ENCODE measurements at places on chromosomes 6 and 20.

- no peak for DNase-seq
These were observed 28.0 kb upstream of the MLIP start for GRCh38 chr6:54083287-54083686.

DNA sequence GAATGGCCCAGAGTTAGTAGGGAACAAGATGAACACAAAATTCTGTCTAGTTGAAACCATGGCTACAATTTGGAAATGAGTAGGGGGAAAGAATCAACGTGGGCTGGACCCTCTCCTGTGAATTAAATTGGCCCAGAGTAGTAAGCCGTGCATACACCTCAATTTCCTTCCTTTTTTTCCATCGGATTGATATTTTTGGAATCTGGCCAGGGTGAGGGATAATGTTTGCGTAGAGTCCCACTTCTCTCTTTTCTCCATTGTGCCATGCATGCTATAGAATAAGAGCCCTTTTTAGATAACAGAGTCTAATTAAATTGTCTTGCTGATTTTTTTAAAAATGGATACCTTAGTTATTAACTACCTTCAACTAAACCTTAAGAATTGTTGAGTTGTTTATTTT lies 35.2 kb downstream of the XRN2 start:
- DNase-seq = no peak

DNA sequence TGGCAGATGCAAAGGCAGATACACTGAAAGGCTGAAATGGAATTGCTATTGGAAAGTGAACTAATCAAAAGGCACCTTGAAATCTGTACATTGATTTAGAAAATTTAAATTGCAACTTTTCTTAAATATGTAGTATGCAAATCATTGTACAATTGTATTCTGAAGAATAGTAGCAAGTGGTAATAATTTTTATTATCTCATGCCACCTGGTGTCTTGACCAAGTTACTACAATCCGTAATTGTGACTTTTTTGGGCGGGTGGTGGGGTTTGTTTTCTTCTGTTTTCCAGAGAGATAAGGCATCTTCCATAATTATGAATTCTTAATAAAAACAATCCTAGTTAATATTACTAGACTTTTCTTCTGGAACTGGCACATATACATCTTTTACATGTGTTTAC lies 12.5 kb upstream of the BCKDHB start:
- no peak for DNase-seq

DNA sequence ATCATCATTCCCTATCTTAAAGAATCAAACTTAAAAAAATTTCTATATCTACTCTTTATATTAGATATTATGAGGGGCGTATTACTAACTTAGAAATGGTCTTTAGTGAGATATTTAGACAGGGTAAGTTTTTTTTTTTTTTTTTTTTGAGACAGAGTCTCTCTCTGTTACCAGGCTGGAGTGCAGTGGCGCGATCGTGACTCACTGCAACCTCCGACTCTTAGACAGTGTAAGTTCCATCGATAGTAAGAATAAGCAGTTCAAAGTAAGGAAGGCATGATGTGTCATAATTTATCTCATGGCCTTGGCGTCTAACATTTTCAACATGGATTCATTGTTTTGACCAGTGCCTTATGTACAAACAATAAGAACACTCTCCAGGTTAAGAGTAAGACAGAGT lies 72.4 kb downstream of the MLIP start:
- DNase-seq = no peak

DNA sequence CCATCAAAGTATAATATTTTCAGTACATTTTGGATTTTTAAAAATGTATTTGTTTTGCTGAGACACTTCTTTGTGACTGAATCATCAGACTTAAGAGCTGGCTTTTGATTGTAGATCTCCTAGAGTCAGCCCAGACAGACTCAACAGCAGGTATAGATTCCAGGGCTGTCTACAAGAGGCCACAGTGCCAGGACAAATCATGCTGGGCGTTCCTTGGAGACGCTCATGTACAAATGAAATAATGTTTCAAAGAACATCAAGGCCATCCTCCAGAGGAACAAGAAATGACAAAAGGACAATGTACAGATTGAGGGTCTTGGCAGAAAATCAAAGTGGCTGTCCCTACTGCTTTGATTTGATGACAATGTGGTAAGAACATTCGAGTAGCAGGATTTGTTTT lies 369.3 kb downstream of the GRIK2 start:
- no peak for DNase-seq

- no peak for DNase-seq
These were observed 78.3 kb downstream of the TRAM2 start for GRCh38 chr6:52498538-52499017.

- DNase-seq = no peak
These were observed 32.3 kb downstream of the PDRG1 start for GRCh38 chr20:31919410-31920155.

DNA sequence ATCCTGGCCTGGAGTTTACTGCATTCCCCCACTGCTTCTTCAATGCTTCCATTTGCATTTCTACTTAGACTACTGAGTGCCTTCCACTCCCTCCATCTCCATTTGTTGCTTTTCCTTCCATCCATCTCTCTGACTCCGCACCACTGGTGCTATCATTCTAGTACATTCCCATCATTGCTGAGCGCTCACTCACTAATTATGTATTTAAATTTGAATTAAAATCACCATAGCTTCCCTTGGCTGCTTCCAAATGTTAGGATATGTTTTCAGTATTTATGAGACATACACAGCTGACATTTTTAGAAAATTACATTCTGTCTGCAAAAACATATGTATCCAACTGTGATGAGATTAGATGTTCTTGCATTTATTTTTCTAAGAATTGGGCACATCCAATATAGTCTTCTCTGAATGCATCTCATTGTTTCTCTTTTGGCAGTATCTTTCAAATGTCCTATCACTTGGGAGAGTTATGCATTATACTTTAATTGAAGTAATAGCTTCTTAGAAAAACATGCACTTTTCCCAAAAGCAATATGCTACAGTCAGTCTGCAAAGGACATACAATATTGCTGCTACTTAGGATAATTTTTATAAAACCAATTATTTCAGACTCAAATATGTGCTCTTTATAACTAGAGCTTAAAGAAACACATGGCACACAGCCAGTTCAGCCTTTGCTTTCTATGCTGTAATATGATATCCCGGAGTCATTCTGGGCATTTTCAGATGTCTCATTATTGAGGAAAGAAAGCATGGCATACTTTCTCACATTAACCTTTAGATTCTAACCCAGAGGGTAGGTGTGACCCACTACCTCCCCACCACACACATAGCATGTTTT lies 12.1 kb upstream of the COL21A1 start:
- DNase-seq = no peak

- DNase-seq = no peak
These were observed 743.8 kb upstream of the FLRT3 start for GRCh38 chr20:15081261-15081660.

DNA sequence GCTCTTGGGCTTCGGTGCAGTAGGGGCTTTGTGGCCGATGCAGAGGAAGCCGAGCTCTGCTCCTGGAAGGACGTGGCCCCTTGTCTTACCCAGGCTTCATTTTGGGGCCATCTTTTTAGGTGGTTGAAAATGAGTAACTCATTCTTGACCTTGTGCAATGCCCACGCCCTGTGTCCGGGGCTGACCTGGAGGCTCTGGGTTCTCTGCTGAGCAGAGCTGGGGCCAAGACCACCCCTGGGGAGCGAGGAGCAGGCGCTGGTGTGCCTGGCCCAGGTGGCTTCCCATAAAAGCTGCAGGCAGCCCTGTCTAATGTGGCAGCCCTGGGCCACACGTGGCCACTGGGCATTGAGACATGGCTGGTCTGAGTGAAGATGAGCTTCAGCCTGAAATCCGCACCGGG lies 25.7 kb downstream of the NTSR1 start:
- no peak for DNase-seq

- DNase-seq = no peak
These were observed 200.3 kb upstream of the KCNG1 start for GRCh38 chr20:51223183-51223720.

- no peak for DNase-seq
These were observed 705.9 kb downstream of the PTPRT start for GRCh38 chr20:42483730-42484303.

DNA sequence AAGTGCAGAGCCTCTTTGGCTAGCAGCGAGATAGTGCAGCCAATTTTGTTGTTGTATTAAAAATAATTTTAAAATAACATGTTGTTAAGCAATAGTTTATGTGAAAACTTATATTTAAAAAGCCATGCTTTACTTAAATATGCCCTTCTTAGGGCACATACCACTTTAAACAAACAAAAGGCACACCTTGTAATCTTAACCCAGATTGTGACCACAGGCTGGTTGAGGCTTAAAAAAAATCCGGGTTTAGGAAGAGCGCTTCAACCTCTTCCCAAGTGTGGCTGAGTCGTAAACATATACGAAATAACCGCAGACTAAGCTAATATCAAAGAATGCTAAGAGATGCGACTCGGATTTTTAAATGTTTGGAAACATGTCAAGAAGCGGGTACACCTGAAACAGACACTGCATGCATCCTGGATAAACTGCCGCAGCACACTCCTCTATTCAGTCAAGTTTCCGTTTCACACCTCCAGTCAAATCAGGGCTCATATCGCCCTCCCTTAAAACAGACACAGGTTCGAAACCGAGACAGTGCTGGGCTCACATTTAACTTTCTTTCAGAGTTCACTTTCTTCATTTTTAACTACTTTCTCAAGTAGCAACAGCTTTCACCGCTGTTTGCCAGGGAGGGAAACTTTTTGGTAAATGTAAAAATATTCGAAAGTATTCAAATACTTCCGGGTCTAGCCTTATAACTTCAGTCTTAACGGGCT lies 1.5 kb downstream of the DEK start:
- DNase-seq = no peak

DNA sequence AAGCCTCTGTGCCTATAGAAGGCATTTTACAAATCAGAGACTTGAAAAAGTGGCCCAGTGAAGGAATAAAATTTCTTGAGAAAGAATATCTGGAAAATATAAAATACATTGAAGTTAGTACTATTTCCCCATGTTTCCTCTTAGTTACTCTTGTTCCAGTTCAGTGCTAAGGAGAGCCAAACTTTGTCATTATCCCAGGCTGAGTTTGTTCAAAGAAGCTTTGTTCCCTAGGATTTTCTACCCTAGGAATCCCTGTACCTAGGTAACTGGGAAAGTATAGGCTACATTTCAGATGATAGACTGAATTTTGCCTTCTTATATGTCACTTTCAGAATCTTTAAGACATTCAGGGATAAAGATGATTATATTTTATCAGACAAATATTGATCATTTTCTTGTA lies 1395.7 kb upstream of the MAP3K7 start:
- no peak for DNase-seq

GRCh38 chr6:36118550-36119107 lies 11.7 kb upstream of the MAPK13 start:
- peak; percentile 64 for DNase-seq

DNA sequence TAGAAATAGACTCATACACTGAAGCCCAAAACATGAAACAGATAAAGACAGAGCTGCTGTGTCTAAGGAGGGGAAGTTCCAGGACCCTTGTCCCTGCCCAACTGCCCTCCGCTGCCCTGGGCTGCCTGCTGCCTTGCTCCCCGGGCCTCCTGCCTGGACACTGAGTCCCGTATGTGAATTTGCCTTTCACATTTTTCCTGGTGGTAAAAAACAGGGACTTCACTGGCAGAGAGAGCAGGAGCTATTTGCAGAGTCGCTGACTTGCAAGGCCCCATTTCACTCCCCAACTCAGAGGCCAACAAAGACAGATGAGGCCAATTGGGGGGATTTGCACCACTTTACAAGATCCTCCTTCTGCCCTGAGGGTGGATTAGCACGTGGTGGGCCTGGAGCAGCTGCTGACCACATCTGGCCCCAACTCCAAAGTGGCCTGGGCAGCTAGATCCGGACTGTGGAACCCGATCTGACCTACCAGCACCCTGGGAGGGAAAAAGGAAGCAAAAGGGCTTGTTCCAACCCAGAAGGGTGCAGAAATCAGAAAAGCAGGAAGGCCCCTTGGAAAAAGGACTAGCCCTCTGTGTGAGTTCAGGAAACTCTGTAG lies 61.4 kb downstream of the NOL4L start:
- DNase-seq = no peak

DNA sequence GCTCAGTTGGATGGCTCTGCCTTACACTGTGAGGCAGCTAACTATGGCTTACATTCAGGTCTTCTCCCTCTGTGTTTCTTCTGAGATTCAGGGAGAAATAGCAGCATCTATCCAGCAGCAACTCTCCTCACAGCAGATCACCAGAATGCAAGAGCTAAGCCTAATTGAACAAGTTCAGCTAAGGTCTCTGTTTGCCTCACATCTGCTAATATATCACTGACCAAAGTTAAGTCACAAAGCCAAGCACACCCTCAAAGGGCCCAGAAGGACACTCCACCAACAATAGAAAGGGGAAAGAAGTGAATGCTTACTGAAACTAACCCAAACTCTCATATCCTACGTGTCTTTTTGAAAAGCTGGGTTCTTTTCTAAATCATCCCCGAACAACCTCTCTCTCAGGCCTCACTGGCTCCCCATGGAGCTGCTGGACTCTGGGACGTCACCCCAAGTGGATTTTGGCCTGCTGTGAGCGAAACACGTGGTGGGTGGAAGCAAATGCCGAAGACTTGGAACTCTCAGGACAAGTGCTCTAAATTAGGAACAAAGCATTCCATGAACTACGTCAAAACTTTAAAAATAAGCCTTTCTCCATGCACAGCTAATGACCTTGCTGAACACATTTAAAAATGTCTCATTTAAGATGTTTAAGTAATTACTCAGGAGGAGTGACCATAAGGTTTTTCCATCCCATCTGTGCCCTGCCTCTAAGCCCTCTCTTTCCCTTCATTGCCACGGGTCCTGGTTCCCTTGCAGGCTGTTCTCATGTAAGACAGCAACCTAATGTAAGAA lies 167.5 kb upstream of the PLCB4 start:
- DNase-seq = no peak

DNA sequence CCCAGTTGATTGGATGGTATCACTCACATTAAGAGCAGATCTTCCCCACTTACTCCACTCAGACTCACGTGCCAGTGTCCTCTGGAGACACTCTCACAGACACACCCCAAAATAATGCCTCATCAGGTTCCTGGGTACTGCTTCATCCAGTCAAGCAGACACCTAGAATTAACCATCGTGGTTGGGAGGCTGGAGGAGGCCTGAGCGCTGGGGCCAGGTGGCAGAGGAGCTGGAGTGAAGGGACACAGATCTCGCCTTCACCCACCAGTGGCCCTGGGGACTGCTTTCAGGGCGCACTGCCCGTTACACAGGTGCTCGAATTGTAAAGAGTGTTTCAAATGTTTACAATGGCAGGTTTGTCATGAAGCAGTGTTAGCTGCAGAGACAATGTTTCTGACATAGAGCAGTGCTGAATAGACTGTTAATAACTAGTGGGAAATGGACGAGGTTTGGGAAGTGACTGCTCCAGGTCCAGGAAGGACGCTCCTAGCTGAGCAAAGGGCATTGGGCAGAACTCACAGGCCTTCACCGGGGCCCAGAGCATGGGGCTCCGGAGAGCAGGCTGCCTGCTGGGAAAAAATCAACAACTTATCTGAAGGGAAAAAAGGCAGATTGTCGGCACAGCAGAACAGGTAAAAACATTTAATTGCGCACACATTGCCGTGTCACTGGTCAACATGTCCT lies 38.4 kb downstream of the TMEM242 start:
- no peak for DNase-seq

All from activated CD4-positive, CD25-positive, alpha-beta regulatory T cell treated with anti-CD3 and anti-CD28 coated beads, Interleukin-2, amount 50 U/mL, for 72 hours (primary cell).